ENCODE measurements at places on chromosomes 5 and 9.

- DNase-seq: no peak
Measured at GRCh38 chr5:148796936-148797335, 29.5 kb upstream of the ADRB2 start.

- peak; percentile 90 for DNase-seq
Measured at GRCh38 chr9:113682297-113682771, 193.8 kb upstream of the ZNF618 start.

- DNase-seq: no peak
Measured at GRCh38 chr5:163915481-163915961, 410.1 kb downstream of the MAT2B start.

DNA sequence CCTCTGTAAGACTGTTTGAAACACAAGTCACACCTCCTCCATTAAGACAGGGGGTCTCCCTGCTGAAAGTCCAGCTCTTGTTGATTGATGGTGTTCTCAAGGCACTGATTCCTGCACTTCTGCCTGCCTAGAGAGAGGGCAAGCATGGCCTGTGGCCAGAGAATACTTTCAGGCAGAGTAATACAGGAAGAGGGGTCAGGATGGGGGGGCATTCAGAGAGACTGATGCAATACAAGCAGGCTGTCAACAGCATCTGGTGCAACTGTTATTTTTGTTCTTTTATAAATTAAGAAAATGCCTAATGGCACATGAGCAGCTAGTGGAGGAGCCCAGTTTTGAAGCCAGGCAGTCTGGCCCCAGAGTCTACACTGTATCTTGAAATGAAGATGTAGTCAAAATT, 302.2 kb downstream of the DIRAS2 start:
- DNase-seq: no peak

DNA sequence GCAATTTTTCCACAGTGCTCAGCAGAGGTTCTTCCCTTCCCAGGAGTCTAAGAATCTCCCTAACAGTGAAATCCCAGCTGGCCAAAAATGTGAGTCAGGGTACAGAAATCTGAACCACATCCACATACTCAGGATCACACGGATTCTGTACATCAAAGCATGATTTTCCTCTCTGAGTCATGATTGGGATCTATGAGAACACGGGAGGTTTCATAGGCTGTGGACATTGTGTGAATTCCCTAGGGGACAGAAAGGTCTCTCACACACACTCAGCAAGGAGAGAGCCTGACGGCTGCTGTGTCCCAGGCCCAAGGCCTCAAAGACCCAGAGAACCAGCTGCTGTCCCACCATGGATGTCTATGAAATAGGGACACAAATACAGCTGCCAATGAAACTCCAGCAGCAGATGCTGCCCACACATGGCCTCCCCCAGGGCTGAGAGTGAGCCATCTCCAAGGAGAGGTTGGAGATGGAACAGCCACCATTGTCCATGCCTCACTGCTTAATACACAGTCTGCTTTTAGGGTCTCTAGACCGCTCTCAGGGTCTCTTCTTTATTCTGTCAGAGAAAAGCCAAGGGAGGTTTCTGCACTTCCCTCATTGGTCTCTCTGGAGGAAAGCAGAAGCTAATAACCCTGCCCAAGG, 102.7 kb downstream of the ADAMTS12 start:
- no peak for DNase-seq

GRCh38 chr9:78615372-78615771, 318.4 kb downstream of the PSAT1 start:
- no peak for DNase-seq

- DNase-seq: peak; percentile 75
Measured at GRCh38 chr9:95091601-95092261, 225.8 kb downstream of the FANCC start.

- DNase-seq: no peak
Measured at GRCh38 chr5:174563899-174564298, 160.5 kb upstream of the MSX2 start.

DNA sequence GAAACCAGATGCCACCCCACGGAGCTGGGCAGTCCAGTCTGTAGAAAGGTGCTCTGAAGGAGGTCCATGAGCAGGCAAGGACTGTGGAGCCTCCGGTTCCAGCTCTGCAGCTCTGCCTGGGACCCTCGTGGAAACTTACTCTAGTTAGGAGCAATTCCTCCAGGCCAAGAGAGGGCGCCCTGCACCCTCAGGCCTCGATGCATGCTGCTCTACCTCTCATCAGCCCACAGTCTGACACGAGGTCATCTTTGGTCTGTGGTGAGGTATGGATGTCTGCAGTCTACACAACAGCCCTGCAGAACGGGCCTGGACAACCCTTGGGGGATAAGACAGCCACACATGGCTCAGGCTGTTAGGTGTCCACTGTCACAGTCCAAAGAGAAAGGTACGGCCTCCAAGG, 50.6 kb upstream of the UBTD2 start:
- DNase-seq: no peak

DNA sequence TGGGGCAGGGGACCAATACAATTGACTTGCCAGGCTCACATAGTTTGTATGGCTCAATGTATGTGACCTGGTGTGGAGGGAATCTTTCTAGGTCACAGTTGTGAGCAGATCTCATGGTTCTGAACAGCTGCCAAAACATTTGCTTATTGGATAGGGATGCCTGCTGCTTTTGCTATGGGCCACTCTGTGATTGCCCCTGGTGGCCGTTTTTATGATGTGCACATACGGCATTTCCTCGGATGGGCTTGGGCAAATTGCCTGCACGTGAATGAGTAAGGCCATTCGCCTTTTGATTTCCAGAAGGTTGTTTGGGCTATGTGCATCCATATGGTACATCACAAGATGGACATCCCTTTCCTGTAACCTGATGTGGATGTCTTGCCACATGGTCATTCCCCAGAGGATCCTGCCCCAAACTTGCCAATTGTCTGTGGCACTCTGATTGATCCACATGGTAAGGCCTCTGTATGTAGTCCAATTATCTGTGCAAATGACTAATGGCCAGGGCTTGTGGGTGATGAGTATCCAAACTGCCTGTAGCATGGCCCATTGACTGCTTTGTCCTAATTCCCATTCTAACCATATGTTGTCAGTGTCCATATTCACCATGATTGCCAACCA, 10.7 kb upstream of the SLC22A4 start:
- no peak for DNase-seq

- peak; percentile 78 for DNase-seq
Measured at GRCh38 chr5:68086857-68087256, 128.7 kb upstream of the PIK3R1 start.

- DNase-seq: no peak
Measured at GRCh38 chr5:117590944-117591343, 1016.3 kb upstream of the SEMA6A start.

- DNase-seq: no peak
Measured at GRCh38 chr5:143619040-143619439, 192.9 kb upstream of the HMHB1 start.

- DNase-seq: no peak
Measured at GRCh38 chr9:91948101-91948596, 1.9 kb downstream of the ROR2 start.

DNA sequence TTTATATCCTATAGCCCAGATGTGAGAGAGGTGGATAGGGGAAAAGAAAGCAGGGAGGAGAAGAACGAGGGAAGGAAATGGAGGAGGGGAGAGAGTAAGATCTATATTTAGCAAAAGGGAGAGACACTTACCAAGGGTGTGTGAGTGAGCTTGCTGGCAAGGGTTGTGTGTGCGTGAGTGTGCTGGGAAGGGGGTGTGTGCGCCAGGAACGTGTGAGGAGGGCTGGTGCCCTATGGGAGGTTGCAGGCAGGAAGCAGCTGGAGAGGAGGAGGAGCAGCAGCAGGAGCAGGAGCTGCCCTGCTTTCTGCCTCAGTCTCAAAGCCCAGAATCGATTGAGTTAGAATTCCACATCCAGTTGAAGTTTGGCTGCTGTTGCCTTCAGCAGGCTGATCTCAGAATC, 148.3 kb upstream of the RUSC2 start:
- DNase-seq: peak; percentile 81

GRCh38 chr9:98318041-98318790, 62.8 kb upstream of the TBC1D2 start:
- no peak for DNase-seq

DNA sequence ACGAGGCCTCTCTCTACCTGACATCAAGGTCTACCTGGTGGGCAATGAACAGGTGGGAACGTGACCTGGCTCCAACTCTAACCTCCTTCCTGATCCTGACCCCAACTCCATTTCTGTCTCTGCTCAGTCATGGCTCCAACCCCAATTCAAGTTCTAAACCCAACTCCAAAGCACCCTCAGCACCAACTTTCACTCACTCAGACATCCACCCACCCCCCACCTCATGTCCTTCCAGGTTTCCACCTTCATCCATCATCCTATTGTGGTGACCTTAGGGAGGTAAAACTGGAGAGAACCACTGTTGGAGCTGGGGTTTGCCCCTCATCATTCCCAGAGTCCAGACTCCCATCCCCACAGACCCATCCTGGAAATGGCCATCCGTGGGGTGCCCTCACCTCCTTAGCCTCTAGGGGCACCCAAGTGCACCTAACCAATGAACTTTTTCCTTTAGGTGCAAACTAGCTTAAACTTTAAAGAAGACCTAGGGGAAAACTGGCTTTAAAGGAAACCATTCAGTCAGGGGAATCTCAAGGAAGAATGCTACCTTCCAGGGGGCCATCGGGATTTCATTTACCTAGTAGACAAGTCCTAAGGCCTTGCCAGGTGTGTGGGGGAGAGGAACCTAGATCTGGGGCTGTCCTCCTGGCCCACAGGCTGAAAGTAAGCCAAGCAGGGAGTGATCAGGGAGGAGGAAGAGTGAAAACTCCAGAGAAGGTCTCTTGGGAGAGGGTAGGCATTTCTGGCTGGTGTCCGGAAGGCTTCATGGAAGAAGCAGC, 11.3 kb downstream of the RGS14 start:
- DNase-seq: no peak

- no peak for DNase-seq
Measured at GRCh38 chr9:21810388-21810787, 8.0 kb downstream of the MTAP start.

GRCh38 chr5:123454259-123454911, 31.2 kb upstream of the CEP120 start:
- no peak for DNase-seq

GRCh38 chr5:125232779-125233230, 486.4 kb upstream of the ZNF608 start:
- no peak for DNase-seq

- DNase-seq: no peak
Measured at GRCh38 chr5:17212191-17212590, 5.2 kb upstream of the BASP1 start.

- DNase-seq: no peak
Measured at GRCh38 chr5:82129723-82130285, 148.3 kb downstream of the RPS23 start.

DNA sequence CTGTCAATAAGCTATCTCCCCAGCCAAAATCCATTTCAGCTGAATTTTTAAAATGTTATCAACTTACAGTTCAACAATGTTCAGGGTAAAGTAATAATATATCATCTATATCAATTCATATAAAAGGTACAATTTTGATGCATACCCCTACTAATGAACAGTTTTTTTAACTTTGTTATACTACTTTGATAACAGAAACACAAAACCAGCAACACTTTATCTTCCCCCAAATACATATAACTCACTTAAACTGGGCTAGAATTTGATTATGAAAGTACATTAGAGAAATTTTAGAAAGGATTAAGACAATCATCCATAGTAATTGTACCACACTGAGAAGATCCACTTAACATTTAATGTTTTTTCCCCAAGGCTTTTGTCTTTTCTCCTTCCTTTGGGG, 5.1 kb downstream of the CDO1 start:
- no peak for DNase-seq

DNA sequence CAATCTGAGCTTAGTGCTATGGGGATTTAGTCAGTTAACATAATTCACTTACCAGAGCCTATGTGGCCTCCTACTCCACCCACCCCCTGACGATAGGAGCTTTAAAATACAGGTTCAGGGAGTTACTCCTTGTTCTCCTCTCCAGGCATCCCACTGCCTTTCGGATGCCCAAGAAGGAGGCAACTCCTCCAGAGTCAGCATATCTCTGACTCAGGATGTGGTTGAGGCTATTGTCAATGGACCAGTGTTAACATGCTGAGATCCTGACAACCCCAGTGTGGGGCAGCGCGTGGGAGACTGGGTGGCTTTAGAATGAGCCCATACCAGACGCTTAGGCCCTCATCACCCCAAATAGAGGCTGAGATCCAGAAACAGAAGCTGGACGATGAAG, 27.4 kb downstream of the BICD2 start:
- no peak for DNase-seq

DNA sequence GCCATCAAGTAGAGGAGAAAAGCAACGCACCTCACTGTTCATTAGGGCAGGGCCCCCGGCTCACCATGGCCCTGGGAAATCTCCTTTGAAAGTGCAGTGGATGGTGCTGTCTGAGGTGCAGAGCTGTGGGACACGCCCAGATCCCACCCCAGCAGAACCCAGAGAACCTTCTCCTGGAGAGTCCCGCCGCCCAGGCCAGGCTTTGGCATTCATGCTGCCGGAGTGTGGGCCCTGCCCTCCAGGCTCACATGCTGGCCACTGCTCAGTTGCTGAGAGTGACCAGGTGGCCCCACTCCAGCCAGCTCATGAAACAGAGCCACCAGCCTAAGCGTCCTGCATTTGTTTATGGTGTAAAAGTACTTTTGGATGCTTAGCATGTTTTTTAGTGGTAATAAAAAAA, 23.8 kb upstream of the LRRC14B start:
- DNase-seq: peak; percentile 64

GRCh38 chr9:98877311-98877710, 66.4 kb upstream of the COL15A1 start:
- DNase-seq: no peak

- no peak for DNase-seq
Measured at GRCh38 chr5:168869615-168870227, 290.6 kb upstream of the PANK3 start.

DNA sequence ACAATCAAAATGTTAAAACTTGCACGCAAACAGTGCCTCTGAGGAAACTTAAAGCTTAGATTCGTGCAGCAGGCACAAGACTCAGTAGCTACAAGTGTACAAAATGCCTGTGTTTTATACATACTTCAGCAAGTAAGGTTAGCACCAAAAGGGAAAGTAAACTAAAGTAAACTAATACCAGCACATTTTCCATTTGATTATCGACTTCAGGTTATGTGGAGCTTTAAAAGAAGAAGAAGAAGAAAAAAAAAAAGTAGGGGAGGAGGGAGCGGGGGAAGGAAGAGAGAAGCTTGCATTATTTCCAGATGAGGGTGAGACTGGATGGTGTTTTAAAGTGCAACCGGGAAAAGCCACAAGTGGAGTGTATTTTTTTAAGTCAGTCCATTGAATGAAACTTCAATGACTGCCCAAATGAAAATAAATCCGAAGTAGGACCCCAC, 596 bp upstream of the ADAMTS6 start:
- no peak for DNase-seq

DNA sequence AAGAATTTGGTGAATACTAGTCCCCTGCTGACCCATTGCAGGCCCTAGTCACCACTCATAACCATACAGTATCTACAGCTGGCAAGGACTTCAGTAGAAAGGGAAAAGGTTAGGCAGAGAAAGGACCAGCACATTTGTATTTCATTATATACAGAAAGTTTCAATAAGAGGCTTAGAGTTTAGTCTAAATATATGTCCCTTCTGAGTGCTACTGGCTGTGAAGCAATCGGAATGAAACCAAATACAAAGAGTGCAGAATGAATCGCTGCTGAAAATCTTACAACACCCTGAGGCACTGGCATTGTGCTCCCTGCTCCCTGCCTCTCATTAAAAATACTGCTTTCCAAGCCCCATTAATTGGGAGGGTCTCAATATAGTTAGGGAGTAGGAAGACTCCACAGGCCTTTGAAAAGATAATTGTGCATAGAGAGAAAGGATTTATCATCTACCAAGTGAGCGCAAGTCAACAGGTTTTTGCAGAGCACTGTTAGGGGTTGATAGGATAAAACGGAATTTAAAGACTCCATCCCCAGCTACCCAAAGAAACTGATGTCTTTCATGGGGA, 110.8 kb downstream of the SLC1A3 start:
- DNase-seq: no peak
